ENCODE measurements at places on chromosomes 3 and 15. TPM values are rescaled to one million over a fixed set of nuclear protein-coding genes. Genes with fewer than 3 reads are reported as not detected.

XYLB gene
- total RNA-seq = 3.1 TPM

GOLGA6L9 gene
- 5.2 TPM for total RNA-seq

LMAN1L gene
- not detected for total RNA-seq

AMIGO3 gene
- total RNA-seq = 1.2 TPM

CLDN1 gene
- 63.1 TPM for total RNA-seq
